Activated T-helper 1 cell treated with anti-CD3 and anti-CD28 coated beads, Interleukin-12 subunit alpha, Interleukin-12 subunit beta, Interleukin-2, Interleukin-4 antibody, amounts not matched to agents 30 ng/mL and 10 ng/mL and 1 ng/mL, durations not matched to agents 14 hours and 24 hours and 36 hours (primary cell): ENCODE measurements at places on chromosomes 16 and 17. TPM values are rescaled to one million over a fixed set of nuclear protein-coding genes. Genes with fewer than 3 reads are reported as not detected.

The ARL5C gene
- total RNA-seq: not detected in 2 replicates

The APOBR gene
- 3.5 and 4.3 TPM in 2 replicates for total RNA-seq

The ITGAL gene
- 259 and 287 TPM in 2 replicates for total RNA-seq

The SOCS3 gene
- 75.4 and 76.3 TPM in 2 replicates for total RNA-seq

The PPY gene
- not detected in 2 replicates for total RNA-seq

The SLC35G6 gene
- not detected in 2 replicates for total RNA-seq

The PRAC1 gene
- total RNA-seq: not detected in 2 replicates

GRCh38 chr17:5662409-5663085, 78.2 kb upstream of the NLRP1 start:
- DNase-seq: no peak
- H3K27ac ChIP-seq: no peak overlapping the region
- no peaks in the 10 kb centered on the region for H3K4me1 ChIP-seq
- no peaks in the 10 kb centered on the region for H3K36me3 ChIP-seq
- peaks cover 8% of the 10 kb centered on the region for H3K27me3 ChIP-seq

DNA sequence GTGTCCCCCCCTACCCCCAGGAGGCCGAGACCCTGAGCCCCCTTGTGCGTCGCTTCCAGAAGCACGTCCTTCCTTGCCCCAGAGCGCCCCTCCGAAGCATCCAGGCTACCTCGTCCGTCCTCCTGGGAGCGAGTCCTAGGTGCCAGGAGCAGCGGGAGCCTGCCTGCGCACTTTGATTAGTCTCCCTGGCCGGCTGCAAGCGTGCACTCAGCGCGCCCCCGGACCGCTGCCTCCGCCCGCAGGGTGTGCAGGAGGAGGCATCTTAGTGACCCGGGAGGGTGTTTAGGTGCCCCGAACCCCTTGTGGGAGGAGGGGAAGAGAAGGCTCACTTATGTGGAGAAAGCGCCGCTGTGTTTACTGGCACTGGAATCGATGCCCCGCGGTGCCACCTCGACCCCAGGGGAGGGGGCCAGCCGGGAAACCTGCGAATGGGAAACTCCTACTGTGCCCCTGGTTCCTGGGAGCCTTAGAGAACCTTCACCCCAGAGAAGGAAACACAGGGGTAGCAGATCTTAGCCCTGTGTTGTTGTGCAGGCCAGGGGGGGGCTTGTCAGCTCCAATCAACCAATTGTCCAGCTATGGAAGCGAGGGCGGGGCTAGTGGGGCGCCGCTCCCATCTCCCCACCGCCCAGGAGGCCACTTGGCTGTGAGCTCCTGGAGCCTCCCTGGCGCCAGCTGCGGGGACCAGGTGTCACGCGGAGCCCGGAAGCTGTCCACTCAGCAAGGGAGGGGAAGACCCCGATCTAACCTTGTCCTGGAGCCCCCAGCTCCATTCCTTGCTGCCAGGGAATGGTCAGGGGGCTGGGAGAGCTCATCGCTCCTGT, 922.8 kb upstream of the EEF2KMT start:
- peaks cover 7% of the 10 kb centered on the region for H3K27me3 ChIP-seq
- H3K4me1 ChIP-seq: no peaks in the 10 kb centered on the region
- no peaks in the 10 kb centered on the region for H3K36me3 ChIP-seq
- no peak overlapping the region for H3K4me3 ChIP-seq

GRCh38 chr17:58153046-58153445, 4.9 kb downstream of the OR4D1 start:
- peak overlapping the region; percentile 65 for H3K27ac ChIP-seq
- H3K4me3 ChIP-seq: peak overlapping the region; percentile 19
- no peaks in the 10 kb centered on the region for H3K36me3 ChIP-seq
- H3K4me1 ChIP-seq: peaks cover 54% of the 10 kb centered on the region
- peak; percentile 65 for DNase-seq
- H3K27me3 ChIP-seq: peaks cover 21% of the 10 kb centered on the region

DNA sequence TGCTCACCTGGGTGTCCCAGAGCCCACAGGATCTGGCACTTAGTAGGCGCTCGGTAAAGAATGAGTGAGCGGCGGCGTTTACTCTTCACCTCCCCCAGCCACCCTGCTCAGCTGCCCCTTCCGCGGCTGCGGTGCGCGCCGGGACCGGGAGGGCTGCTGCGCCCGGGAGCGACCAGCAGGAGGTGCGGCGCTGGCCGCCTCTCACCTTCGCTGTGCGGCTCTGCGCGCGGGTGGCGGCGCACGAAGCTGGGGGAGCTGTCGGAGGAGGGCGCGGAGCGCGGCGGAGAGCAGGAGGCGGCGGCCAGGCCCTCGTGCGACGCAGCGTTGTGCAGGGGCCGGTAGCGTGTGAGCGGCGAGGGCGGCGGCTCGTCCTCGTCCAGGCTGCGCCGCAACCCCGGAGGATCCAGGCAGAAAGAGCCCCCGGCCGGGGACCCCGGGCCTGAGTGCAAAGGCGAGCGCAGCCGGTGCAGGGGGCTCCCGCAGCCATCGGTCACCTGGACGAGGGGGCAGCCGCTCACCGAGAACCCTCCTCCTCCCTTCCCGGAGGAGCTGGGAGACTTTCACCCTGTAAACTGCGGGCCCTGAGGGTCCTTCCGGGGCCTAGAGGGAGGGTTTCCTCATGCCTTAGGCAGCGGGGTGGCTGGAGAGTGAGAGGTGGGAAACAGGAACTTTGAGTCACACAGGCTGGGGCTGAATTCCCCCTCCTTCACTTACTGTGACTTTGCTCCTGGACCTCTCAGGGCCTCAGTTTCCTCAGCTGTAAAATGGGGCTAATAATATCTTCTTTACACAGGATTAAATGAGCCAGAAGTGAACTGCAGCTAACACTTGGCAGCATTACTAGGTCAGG, 12.5 kb downstream of the SAMD14 start:
- DNase-seq: peak; percentile 53
- H3K4me1 ChIP-seq: peaks cover 15% of the 10 kb centered on the region
- H3K36me3 ChIP-seq: no peaks in the 10 kb centered on the region
- peak overlapping the region; percentile 43 for H3K4me3 ChIP-seq

GRCh38 chr17:65994114-65994513, 197.8 kb downstream of the CEP112 start:
- no peak overlapping the region for H3K4me3 ChIP-seq
- H3K27ac ChIP-seq: no peak overlapping the region
- H3K27me3 ChIP-seq: no peaks in the 10 kb centered on the region
- H3K36me3 ChIP-seq: no peaks in the 10 kb centered on the region
- no peaks in the 10 kb centered on the region for H3K4me1 ChIP-seq

- no peak for DNase-seq
- peaks cover 20% of the 10 kb centered on the region for H3K36me3 ChIP-seq
- no peak overlapping the region for H3K4me3 ChIP-seq
- H3K4me1 ChIP-seq: peaks cover 10% of the 10 kb centered on the region
These were observed 8.2 kb downstream of the CANT1 start for GRCh38 chr17:79001190-79002020.

DNA sequence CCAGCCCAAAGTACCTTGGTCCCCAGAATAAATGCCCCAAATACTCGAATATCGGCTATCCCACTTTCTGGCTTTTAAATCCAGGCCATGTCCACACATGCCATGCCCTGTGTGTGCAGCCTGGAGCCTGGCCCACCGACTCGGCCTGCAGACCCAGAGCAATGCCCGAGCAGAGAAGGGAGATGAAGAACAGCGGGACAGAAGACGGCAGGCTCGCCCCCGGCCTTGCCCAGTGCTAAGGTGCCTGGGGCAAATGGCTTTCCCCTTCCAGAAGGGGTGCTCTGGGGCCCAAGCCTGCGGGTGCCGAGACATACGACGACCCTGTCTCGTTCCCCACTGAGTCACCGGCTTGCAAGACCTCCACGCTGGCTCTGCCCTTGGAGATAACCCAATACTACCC, 8.0 kb downstream of the CLUH start:
- no peak overlapping the region for H3K4me3 ChIP-seq
- peaks cover 3% of the 10 kb centered on the region for H3K36me3 ChIP-seq
- H3K4me1 ChIP-seq: peaks cover 5% of the 10 kb centered on the region

GRCh38 chr16:8374586-8375231, 215.6 kb downstream of the TMEM114 start:
- H3K4me1 ChIP-seq: no peaks in the 10 kb centered on the region
- no peak overlapping the region for H3K4me3 ChIP-seq
- H3K27me3 ChIP-seq: no peaks in the 10 kb centered on the region
- no peak for DNase-seq
- H3K27ac ChIP-seq: no peak overlapping the region
- H3K36me3 ChIP-seq: no peaks in the 10 kb centered on the region

DNA sequence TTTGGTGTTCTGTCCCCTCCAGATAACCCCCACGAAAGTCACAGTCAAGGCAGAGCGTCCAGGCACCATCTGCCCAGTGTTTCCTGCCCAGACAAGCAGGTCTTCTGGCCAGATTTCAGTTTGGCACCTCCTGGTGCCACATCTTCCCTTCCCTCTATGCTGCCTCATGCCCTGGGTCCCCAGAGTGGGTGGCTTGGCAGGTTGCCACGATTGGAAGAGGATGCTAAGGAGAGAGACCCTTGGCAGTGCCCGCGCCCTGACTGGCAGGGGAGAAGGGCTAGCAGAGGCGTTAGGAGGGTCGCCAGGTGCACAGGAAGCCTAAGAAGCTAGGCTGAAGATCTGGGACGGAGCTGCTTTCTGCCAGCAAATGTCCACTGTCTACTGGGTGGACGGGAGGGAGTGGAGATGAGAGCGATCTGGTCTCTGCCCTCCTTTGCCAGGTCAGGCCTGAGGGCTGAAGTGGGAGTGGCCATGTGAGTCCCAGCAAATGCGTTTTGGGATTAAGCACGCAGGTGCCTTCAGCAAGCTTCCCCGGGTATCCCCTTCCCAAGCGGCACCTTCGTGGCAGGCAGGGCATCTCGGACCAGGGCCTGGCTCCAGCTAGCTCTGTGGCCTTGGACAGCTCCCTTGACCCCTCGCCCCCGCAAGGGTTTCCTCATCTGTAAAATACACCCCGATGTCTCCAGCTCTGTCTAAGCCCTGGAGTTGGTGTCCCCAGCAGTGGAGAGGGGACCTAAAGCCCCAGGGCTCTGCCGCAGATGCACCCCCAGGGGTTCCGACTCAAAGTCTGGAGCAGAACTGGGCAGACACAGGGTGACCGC, 13.4 kb upstream of the CD300A start:
- peaks cover 14% of the 10 kb centered on the region for H3K27me3 ChIP-seq
- H3K4me3 ChIP-seq: peak overlapping the region; percentile 46
- no peaks in the 10 kb centered on the region for H3K36me3 ChIP-seq
- H3K27ac ChIP-seq: no peak overlapping the region

DNA sequence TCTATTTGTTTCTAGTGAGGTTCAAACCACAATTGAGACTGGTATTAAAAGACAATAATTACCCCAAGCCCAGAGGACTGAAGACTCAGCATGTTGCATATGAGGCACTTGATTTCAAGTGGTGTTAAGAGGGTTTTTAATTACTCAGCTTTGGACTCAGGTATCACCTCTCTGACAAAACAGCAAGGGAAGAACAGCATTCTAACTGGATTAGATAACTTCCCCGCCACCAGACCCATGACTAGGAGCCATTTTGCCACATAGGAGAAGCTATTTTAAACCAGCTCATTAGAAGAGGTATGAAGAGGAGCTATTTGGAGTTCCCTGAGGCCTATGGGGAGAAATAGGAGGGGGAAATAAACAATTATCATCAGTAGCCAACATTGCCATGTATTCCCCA, 226.1 kb upstream of the TOX3 start:
- no peak overlapping the region for H3K4me3 ChIP-seq
- no peaks in the 10 kb centered on the region for H3K4me1 ChIP-seq
- H3K27me3 ChIP-seq: no peaks in the 10 kb centered on the region
- no peak for DNase-seq
- no peak overlapping the region for H3K27ac ChIP-seq

DNA sequence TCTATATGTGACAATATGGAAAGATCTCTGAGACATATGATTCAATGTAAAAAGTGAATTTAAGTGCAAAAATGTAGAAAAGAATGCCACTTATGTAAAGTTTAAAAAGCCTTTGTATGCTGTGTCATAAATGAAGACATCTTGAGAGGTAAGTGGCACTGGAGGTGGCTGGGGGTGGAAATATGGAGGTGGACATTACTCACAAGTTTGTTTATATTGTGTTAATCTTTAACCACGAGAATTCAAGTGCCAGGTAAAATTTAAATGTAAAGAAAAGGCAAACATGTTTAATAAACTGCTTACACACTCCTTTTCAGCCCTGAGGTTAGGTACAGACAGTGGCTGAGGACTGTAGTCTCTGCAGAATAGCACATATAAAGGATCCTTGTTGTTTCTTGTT, 235.1 kb downstream of the ABCC12 start:
- H3K4me1 ChIP-seq: no peaks in the 10 kb centered on the region
- no peak for DNase-seq
- no peak overlapping the region for H3K4me3 ChIP-seq
- H3K27ac ChIP-seq: no peak overlapping the region
- H3K27me3 ChIP-seq: peaks cover 4% of the 10 kb centered on the region

DNA sequence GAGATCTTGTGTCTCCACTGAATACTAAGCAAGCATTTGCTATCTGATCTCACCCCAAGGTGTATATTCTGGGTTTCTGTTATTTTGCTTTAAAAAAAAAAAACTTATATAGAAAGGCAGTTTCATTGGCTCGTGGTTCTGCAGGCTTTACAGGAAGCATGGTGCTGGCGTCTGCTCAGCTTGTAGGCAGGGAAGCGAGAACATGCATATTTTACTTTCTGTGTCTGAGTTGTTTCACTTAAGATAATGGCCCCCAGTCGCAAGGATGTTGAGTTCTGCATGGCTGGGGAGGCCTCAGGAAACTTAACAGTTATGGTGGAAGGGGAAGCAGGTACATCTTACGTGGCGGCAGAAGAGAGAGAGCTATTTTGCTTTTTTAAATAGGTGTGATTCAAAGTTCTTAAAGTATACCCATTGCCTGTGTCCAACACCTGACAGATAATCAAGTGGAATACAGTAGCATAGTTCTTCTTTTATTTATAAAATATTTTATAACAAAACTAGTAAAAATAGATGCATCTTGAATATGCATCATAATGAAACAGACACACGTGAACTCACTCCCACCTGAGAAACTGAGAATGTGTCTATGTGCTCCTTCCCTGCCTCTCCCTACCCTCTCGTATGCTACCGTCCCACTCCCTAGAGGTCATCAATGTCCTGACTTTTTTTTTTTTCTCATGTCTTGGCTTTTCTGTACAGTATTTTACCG, 15.4 kb upstream of the ARHGAP17 start:
- peaks cover 2% of the 10 kb centered on the region for H3K36me3 ChIP-seq
- DNase-seq: no peak
- peak overlapping the region; percentile 98 for H3K27ac ChIP-seq
- H3K4me3 ChIP-seq: peak overlapping the region; percentile 85
- H3K27me3 ChIP-seq: no peaks in the 10 kb centered on the region
- peaks cover 41% of the 10 kb centered on the region for H3K4me1 ChIP-seq

DNA sequence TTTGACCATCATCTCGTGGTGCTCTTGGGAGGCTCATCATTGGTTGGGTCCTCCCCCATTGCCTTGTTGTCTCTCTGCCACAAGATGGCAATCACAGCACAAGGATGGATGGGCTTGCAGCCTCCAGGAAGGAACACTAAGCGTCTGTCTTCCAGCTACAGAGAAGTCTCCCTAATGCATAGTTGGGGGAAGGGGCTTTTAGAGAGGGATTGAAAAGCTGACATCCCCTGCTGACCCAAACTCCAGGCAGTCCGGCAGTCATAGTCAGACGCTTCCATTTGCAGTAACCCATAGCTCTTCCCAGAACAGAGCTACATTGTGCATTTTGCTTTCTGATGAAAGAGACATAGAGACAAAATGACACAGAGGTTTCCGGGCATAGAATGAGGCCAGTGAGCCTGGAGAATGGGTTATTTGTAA, 111.4 kb downstream of the UTP18 start:
- peaks cover 8% of the 10 kb centered on the region for H3K4me1 ChIP-seq
- H3K27me3 ChIP-seq: peaks cover 1% of the 10 kb centered on the region
- DNase-seq: peak; percentile 16
- no peak overlapping the region for H3K4me3 ChIP-seq
- no peaks in the 10 kb centered on the region for H3K36me3 ChIP-seq

GRCh38 chr17:59702304-59702703, 4.9 kb downstream of the PTRH2 start:
- no peaks in the 10 kb centered on the region for H3K27me3 ChIP-seq
- H3K4me3 ChIP-seq: no peak overlapping the region
- H3K4me1 ChIP-seq: peaks cover 71% of the 10 kb centered on the region
- H3K27ac ChIP-seq: no peak overlapping the region

GRCh38 chr17:17751489-17752088, 70.3 kb downstream of the RAI1 start:
- H3K27me3 ChIP-seq: no peaks in the 10 kb centered on the region
- H3K36me3 ChIP-seq: peaks cover 2% of the 10 kb centered on the region
- peak overlapping the region; percentile 95 for H3K27ac ChIP-seq
